ENCODE measurements at places on chromosomes 1 and 21.
A peak's percentile ranks its signal among the peaks of the same experiment; 100 is the strongest.

- DNase-seq, result no peak
Observed at GRCh38 chr1:30741239-30741894, 16.2 kb downstream of the LAPTM5 start.

- DNase-seq, result no peak
Observed at GRCh38 chr1:56482486-56482885, 96.9 kb downstream of the PLPP3 start.

DNA sequence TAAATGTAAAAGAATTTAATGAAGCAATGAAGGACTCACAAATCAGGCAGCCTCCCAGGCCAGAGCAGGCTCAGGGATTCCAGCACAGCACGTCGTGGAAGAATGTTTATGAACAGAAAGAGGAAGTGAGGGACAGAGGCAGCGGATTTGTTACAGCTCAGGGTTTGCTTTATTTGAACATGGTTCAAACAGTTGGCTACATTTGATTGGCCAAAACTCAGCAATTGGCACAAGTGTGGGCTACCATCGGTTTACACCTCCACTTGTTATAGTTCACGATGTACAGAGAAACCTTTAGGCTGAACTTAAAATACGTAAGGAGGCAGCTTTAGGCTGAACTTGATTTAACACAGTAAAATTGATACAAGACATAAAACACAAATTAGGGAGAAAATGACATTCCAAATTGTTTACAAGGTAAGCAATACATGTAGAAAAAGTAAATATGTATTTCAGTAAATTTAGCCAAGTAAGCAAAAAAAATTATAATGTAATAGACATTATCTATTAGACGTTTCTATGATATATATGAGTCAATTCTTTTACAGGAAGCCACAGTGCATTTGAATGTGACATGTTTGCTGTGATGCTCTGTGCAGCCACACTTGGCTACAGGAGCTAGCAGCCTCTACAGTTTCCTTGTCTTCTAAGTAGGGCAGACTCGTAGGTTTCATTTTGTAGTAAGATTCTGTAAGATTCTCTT is 126.5 kb downstream of the ADSS2 start:
- DNase-seq, result no peak

- no peak for DNase-seq
Observed at GRCh38 chr1:52947490-52947889, 20.4 kb downstream of the SCP2 start.

- no peak for DNase-seq
Observed at GRCh38 chr1:83922431-83922830, 76.5 kb downstream of the TTLL7 start.

DNA sequence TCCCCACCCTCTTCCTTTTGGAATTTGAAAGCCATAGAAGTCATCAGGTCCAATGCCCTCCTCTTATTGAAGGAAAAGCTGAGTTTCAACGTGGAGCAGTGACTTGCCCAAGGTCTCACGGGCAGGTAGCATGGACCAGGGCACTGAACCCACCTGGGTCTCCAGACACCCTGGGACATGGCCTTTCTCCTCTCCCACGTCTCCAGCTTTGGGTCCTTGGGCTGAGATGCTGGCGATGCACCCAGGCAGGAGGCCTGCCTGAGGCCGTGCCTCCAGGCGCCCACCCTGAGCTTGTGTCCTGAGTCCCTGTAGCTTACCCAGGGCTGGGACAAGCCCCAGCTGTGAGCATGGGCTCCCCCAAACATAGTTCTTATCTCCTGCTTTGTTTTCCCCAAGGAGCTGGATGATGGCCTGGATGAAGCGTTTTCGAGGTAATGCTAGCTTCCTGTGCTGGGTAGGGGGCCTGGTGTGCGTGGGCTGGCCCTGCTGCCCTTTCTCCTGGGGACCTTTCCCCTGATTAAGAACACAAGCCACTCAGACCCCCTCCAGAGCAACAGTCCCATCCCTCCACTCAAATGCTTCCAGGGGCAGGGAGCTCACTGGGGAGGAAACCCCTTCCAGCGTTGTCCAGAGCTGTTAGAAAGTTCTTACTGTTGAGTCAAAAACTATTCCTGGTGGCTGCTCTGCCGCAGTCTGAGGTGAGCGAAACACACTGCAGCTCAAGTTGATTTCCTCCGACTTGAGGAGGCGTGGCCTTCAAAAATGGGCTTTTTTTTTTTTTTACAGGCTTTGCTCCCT is 21.6 kb downstream of the LDLRAP1 start:
- no peak for DNase-seq

GRCh38 chr1:78006521-78006920 is 1.8 kb downstream of the DNAJB4 start:
- no peak for DNase-seq

DNA sequence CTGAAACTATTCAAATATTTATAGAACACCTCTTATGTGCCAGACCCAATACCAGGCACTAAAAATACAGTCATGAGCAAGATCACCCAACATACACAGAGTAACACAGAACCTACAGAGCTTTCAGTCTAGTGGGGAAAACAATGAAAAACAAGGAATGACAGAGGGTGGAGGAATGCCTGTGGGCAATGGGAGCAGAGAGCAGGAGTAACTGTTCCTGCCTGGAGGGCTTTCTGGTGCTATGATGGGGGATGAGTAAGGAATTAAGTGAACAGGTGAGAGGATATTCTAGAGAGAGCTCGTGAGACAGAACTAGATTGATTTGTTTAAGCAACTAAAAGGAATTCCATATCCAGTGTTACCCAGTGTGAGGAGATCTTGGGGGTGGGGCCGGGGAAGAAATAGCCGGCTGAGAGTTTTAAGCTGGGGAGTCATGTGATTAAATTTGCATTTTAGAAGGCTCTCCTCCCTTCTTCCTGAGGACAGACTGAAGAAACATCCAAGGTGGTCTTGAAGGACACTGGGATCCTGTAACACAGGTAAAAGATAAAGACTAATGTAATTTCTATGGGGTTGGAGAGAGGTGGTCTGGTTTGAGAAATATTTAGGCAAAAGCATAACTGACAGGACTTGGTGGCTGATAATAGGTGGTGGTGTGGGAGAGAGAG is 2.1 kb upstream of the CD53 start:
- DNase-seq, result no peak

DNA sequence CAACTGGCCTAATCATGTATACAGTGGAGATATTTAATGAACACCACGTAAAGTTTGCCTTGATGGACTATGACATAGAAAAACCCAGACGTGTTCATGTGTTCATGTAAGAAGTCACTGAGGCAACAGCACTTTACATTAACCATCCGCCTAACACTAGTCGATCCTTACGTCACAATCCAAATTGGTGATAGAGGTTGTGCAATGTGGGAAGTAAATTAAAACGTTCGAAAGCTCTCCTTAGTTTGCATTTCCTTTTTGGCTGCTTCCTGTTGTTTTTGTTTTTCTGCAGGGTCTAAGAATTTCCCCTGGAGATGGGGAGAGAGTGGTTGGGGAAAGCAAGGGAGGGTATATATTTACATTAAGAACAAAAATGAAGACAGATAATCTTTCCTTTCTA is 587.5 kb upstream of the ADGRL2 start:
- DNase-seq, result no peak

DNA sequence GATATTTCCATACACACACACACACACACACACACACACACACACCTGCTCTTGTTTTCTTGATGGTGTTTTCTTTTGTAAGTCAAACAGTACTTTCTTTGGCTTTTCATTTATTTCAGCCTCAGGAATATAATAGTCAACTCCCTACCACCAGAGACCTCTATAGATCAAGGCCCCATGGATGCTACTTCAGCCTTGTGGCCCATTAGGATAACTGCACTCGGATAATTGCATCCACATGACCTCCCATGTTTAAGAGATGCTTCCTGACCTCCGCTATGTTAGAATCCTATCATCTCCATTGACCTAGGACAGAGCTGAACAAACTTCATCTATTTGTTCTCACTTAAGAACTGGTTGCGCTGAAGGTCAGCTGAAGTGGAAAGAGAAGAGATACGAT is 1094.0 kb upstream of the B3GALT2 start:
- DNase-seq, result no peak

- peak; percentile 14 for DNase-seq
Observed at GRCh38 chr1:30929135-30929889, 20.8 kb upstream of the SDC3 start.

GRCh38 chr21:45932922-45933502 is 48.6 kb upstream of the COL6A1 start:
- no peak for DNase-seq

DNA sequence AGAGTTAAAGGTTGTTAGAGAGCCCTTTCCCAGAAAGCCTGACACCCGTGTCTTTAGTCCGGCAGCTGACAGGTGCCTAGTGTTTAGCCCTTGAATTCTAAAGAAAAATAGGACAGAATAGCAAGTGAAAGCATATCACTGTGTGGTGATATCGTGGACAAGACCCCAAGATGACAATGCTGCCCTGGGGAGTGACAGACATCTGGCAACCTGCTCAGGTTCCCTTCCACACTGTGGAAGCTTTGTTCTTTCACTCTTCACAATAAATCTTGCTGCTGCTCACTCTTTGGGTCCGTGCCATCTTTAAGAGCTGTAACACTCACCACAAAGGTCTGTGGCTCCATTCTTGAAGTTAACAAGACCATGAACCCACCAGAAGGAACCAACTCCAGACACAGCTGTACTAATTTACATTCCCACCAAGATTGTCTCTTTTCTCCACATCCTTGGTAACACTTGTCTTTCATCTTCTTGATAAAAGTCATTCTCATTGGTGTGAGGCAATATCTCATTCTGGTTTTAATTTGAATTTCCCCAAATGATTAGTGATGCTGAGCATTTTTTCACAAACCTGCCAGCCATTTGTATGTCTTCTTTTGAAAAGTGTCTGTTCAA is 107.6 kb upstream of the SGIP1 start:
- no peak for DNase-seq

DNA sequence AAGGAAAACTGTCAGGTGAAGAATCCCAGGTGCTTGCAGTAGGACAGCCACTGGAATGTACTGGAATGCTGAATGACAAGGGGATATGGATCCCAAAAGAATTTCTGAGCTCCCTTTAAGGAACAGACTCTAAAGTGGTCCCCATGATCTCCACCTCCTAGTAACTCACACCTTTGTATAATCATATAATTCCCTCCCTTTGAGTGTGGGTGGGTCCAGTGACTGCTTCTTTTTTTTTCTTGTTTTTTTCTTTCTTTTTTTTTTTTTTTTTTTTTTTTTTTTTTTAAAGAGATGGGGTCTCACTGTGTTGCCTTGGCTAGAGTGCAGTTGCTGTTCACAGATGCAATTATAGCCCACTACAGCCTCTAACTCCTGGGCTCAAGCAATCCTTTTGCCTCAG is 28.5 kb upstream of the H3-3A start:
- no peak for DNase-seq

- DNase-seq, result no peak
Observed at GRCh38 chr1:1893997-1894353, 3.1 kb upstream of the GNB1 start.

DNA sequence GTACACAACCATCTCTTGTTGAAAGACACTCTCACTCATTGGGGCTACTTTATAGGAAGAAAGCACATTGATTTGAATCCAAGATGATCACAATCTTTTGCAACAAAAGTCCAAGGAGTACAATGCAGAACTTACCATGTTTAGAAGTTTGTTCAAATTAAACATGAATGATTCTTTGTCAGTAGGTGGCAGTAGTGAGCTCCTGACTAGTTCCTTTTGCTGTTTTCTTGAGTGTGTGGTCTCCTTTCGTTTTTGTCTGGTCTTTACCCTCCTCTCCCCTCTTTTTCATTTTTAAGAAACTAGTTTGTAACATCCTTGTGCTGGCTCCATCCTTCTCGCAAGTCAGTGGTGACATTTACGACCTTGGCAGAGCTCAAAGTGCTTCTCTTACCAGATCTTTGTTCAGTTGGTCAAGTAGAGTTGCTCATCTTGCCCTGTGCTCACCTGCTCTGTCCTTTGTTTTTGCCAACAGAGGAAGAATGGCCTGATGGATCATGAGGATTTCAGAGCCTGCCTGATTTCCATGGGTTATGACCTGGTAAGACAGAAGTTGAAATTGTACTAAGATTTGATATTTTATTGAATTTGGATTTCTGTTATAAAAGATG is 35.7 kb upstream of the MTR start:
- DNase-seq, result no peak

GRCh38 chr1:203091761-203092330 is 6.0 kb upstream of the MYOG start:
- no peak for DNase-seq

Data from stimulated activated CD4-positive, alpha-beta T cell treated with anti-CD3 and anti-CD28 coated beads, TNF-alpha, amount 100 ng/mL, for 1 hour (primary cell).